ENCODE measurements at places on chromosomes 16 and 17. TPM values are rescaled to one million over a fixed set of nuclear protein-coding genes. Genes with fewer than 3 reads are reported as not detected.

GRCh38 chr16:87542531-87543102 is 49.8 kb upstream of the ZCCHC14 start:
- DNase-seq, result no peak

IL21R gene
- 0.29 TPM for total RNA-seq

DNA sequence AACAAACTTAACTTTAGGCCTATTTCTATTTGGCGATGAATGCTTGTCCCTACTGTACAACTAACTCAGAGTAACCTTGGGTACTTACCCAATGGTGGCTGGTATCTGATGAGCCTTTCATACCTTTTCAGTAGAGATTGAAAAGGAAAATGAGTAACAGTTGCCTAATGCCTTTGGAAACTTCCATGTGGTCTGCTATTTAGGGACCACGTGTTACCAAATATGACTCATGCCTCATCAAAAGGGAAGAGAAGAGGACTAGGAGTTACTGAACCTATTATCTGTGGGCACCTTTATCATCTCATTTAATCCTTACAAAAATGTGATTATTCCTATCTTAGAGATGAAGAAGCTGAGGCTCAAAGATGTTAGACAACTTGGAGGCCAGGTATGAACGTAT is 8.1 kb downstream of the MYOCD start:
- DNase-seq, result no peak

GRCh38 chr16:82203198-82203597 is 33.2 kb upstream of the MPHOSPH6 start:
- no peak for DNase-seq

DOC2A gene
- total RNA-seq, result 2.1 TPM

DNA sequence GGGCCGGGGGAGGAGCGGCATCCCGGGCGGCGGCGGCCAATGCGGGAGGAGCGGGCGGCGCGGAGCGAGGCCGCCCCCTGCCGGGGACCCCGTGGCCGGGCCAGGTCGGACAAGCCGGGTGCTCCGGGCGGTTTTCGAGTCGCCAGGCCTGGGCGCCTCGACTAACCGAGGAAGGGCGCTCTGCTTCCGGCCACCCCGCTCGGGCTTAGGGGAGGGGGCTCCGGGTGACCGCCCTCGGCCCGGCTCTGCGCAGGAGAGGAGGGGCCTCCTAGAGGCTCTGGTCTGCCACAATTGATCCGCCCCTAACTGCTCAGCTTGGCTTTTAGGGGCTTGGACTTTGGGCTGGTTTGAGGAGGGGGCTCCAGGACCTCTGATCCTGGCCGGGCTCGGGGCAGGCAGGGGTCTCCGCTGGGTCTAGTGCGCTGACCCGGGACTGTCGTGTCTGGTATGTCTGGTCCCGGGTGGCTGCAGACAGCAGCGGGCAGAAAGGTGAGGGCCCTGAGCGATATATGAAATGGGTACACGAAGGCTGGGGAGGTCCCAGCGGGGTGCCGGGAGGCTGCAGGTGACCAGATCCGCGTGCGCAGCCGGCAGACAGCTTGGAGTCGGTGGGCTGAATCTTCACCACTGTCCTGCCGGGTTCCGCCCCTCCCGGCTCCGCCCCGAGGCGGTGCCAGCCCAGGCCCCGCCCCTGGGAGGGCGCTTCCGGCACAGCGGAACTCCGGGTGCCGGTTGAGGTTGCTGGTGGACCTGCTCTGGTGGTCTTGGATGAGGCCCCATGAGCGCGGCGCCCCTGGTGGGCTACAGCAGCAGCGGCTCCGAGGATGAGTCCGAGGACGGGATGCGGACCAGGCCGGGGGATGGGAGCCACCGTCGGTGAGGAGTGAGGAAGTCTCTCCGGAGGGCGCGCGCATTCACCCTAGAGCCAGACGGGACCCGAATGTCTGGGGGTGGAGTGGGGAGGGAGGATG is at the start of gene USB1:
TSS of gene USB1 (plus strand) at position 702 of the 971 bp plus-strand sequence. CDS start at position 779, 77 bp downstream.
- DNase-seq, result peak; percentile 79

DNA sequence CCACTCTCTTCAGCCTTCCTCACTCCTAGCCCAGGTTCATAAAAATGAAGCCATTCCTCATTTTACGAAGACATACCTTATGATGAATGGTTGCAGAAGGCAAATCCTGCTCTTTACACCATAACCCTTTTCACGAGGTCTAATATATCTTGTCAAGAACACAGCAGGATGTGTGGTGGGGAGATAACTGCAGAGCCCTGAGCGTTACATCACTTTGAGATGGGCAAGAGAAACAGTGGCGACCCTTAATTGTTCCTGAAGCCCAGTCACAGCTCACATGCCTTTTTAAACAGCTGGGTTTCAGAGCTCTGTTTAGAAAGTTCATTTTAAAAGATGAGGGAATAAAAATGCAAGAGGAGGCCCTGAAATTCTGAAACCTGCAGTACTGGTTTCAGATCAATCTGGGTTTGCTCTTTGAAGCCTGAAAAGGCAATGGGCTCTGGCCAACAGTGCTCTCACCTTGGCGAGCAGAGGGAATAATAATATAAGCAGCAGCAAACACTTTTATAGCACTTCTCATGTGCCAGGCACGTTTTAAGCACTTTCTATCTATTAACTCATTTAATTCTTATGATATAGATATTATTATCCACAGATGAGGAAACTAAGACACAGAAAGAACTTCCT is 2.9 kb downstream of the FAM117A start:
- DNase-seq, result no peak

DNA sequence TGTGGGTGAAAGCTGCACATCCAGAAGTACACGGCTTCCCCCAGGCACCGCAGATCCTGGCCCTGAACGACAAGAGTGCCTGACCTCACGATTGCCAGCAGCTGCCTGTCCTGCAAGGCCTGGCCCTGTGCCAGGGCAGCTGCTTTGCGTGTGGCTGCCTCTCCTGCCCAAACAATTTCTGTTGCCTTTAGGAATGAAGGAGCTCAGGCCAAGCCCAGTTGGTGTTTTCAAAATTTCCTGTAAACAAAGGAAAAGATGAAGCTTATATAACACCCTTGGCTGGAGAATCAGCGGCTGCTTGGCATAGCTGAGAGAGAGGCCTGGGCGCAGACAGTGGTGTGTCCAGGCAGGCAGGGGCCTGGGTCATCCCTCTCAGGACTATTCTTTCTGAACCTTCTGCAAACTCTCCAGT is 11.7 kb upstream of the SLC47A2 start:
- peak; percentile 27 for DNase-seq

Data from SK-MEL-5 (cell line).